ENCODE measurements at places on chromosomes 4 and X.

DNA sequence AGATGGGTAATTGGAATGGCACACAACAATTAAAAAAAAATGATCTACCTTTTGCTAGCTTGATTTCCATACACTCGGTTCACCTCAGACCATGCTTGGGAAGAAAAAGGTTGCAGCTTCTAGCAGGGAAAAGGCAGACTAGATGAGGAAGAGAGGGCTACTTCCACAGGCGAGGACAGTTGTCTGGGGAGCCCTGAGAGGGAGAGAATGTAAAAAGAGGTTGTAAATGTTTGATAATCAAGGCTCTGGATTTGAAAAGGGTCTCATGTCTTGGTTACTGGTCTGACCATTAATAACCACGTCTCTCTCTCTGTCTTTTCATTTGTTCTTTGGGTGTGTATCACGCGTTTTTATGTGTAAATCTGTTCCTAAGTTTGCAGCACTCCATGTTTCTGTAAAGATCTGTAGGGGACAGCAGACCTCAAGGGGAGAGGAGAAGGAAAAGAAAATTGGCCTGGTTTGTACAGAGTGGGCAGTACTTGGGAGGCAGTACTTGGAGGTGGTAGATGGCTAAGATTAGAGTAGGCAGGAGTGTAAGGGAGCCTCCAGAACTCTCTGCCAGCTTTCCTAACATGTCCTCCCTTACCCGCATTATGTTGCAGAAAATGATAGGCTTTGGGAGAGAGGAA lies 750 bp downstream of the ARMCX5 start:
- no peak for DNase-seq

GRCh38 chr4:147678106-147678505 lies 5.9 kb downstream of the PRMT9 start:
- no peak for DNase-seq

DNA sequence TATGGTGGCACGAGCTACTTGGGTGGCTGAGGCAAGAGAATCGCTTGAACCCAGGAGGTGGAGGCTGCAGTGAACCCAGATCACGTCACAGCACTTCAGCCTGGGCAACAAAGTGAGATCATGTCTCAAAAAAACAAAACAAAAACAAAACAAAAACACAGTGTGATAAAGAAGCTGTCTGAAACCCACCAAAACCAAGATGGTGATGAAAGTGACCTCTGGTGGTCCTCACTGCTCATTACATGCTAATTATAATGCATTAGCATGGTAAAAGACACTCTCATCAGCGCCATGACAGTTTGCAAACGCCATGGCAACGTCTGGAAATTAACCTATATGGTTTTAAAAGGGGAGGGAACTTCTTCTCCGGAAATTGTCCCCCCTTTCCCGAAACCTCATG lies 29.4 kb upstream of the OPHN1 start:
- DNase-seq = no peak

DNA sequence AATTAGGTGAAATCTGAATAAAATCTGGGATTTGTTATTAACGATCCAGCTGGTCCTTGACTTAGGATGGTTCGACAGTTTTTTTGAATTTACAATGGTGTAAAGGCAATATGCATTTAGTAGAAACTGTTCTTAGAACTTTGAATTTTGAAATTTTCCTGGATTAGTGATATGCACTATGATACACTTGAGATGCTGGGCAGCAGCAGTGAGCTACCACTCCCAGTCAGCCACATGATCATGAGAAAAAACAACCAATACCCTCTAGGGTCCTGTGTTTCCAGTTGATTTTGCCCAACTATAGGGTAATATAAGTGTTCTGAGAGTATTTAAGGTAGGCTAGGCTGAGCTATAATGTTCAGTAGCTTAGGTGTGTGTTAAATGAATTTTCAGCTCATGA lies 303.7 kb downstream of the GPAT3 start:
- no peak for DNase-seq

DNA sequence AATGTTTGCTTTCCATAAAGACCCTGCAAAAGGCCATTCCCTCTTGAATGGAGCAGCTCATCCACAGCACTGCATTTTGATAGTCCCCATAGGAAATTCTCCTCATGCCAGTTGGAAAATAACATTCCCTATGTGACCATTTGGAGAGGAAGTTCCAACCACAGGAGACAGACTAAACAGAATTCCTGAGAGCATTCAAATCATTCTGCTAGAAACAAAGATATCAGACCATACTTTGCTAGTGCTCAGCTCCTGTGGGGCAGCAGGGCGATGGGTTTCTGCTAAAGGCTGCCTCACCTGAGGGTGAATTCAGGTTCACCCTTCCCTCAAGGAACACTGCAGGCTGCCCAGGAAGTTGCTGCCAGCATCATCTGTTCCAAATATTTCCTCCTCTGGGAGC lies 58.8 kb downstream of the LNX1 start:
- no peak for DNase-seq

DNA sequence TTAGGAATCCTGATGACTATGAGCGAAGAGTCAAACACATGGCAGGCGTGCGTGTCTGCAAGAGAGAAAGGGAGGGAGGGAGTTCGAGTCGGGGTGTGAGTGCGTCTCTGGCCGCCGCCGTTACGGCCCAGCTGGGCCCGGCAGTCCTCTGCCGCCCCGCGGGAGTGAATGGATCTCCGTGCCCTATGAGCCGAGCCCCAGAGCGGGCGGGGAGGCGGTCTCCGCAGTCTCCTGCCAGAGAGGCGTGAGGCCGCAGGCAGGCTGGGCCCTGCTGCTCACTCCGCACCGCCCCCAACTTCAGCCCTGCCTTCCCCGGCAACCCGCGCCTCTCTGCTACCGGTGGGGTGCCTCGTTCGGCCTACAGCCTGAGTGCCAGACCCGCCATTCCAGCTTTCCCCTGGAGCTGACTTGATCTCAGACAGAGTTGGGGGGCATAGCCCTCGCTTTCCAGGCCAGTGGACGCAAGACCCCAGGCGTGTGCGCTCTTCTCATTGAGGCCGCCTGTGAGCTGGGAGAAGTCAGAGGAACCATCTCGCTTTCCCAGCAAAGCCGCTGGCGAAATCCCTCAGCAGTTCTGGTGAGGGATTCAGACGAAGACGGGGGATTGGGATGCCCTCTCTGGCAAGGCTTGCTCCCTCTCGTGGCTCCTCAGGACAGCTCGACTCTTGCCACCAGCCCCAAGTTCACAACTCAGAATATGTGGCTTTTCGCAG lies 1.4 kb downstream of the SLC16A2 start:
- DNase-seq = no peak

GRCh38 chr4:129808242-129808641 lies 712.3 kb downstream of the C4orf33 start:
- DNase-seq = no peak

DNA sequence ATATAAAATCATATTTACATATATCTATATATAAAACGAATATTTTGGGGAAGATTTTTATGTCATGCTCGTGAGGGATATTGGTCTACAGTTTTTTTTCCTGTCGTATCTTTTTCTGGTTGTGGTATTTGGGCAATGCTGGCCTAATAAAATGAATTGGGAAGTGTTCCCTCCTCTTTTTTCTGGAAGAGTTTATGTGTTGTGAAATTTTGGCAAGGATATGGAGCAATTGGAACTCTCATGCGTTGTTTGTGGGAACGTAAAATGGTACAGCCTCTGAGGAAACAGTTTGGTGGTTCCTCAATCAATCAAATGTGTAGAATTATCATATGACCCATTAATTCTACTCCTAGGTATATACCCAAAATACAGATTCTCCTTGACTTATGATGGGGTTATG lies 69.8 kb downstream of the ZNF182 start:
- DNase-seq = no peak

DNA sequence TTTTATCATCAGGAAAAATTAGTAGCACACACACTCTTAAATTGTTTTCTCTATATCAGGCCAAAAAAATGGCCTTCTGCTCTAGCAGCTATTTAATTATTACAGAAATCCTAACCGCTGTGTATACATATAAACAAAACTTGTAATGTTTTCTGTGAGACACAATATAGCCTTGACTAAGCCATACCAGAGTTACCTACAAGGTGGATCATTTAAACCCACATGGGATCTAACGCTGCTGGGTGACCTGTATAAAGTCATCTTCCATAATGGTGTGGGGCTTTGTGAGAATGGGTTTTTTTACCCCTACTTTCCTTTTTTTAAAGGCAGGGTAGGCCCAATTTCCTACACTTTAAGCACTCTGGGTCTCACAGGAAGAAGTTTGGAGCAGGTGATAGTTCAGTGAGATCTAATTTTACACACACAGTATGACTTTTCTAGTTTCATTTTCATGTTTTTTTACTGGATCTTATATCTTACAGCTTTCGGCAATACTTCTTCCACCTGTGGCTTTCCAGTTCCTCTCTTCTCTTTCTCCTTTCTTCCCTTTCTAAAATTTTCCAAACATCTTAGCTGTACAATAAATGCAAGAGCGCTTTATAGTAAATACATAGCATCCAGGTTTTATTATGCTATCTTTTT lies 66.9 kb upstream of the MMAA start:
- no peak for DNase-seq
